Activated T-cell treated with anti-CD3 and anti-CD28 coated beads, Interleukin-2, amount 50 U/mL, for 1 hour (primary cell): ENCODE measurements at places on chromosomes 1 and 21.
A peak's percentile ranks its signal among the peaks of the same experiment; 100 is the strongest.

GRCh38 chr1:111988377-111988742 lies 1.1 kb downstream of the KCND3 start:
- DNase-seq, result no peak

- peak; percentile 46 for DNase-seq
These were observed 53.2 kb upstream of the TMEM51 start for GRCh38 chr1:15100121-15100879.

- no peak for DNase-seq
These were observed 18.6 kb downstream of the DCAF8 start for GRCh38 chr1:160243767-160244166.

- no peak for DNase-seq
These were observed 5.4 kb downstream of the CHTOP start for GRCh38 chr1:153639280-153639679.

DNA sequence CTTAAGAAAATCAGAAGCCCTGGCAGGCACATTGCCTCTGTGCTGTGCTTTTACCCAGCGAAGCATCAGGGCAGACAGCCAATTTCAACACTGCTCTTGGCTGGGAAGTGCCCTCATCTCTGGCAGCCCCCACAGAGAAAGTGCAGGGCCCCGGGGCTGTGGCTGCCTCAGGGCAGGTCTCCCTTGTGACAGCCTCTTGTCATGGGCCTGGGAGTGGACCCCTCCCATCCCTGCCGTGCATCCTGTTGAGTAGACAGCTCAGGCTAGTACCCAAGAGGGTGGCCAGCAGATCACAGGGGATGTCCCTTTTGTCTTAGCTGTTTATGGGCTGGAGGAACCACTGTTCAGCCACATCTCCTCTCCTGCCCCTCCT lies 23.3 kb downstream of the TTC34 start:
- no peak for DNase-seq

DNA sequence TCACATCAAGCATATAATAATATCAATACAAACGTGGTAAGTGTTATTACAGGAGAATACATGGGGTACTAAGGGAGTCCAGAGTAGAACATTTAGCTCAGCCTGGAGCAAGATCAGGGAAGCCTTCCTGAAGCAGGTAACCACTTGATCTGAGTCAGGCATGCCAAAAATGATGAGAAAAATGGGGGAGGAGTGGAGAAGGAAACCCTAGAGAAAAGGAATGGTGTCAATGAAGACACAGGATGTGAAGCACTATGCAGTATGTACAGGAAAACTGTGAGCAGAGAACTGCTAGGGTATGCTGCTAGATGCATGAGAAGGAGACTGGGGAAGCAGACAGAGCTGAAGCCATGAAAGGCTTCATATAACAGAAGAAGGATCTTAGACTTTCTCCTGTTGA lies 84.7 kb downstream of the NOTCH2 start:
- no peak for DNase-seq

- no peak for DNase-seq
These were observed 6.2 kb downstream of the PKNOX1 start for GRCh38 chr21:42980312-42981213.

DNA sequence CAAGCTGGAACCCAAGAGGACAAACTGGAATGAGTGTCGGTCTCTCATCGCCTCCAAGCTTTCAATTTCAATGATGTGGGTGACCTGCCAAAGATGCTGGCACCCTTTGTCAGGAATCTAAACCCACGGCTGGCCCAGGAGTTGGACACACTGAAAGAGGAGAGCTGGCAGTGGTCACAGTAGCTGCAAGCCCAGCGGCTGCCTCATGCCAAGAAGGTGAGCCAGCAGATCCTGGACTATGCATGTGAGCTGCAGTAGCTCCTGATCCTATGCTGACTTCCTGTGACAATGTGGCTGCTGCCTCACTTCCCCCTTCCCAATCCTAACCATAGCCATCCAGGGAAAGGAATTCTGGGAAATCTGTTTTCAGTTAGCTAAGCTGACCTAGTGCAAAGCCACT lies 117.0 kb upstream of the VAV3 start:
- DNase-seq, result no peak
